Stimulated activated CD4-positive, alpha-beta T cell treated with anti-CD3 and anti-CD28 coated beads, Interleukin-2, amount 100 ng/mL, for 4 hours (primary cell): ENCODE measurements at places on chromosomes 13 and 19.

DNA sequence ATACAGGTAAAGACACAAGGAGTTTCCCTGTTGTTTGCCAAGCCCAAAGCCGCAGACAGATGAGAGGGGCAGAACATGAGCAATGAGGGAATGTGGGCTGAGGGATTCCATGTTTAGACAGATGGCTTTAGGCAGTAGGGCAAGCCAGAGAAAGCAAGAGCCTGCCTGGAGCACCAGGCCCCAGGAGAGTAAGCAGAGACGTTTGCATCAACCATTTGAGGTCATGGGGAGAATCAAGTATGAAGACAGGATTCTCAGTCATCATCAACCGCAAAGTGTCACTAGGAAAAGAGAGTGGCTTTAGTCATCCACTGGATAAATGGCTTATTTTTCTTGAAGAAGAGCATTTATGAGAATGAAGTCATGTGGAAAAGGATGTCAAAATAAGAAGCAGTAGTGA lies 184.7 kb downstream of the COG6 start:
- DNase-seq: no peak

DNA sequence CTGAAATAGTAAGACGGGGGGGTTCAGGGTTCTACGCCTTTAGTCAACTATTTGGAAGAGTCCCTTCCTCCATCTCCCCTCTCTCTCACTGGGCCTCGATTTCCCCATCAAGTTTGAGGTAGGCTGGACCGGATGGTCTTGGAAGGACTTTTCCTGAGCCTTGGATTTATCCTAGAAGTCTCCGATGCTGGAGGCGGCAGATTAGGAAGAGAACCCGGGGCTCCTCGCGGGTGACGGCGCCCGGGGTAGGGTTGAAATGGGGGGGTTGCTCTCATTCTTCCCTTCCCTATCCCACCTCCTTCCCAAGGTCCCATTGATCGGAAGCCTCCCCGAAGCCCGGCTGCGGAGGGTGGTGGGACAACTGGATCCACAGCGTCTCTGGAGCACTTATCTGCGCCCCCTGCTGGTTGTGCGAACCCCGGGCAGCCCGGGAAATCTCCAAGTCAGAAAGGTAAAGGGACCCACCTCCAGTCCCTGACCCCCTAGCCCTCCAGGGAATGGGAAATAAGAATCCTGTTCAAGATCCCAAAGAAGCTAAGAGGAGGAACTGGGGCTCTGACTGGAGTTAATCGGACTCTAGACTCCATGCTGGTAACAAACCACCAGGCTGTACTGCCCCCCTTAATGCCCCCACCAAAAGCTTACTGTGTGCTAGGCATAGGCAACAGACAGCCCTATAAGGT lies 781 bp downstream of the QPCTL start:
- DNase-seq: peak; percentile 60

GRCh38 chr13:35930665-35931631 lies 200.2 kb downstream of the DCLK1 start:
- DNase-seq: no peak

DNA sequence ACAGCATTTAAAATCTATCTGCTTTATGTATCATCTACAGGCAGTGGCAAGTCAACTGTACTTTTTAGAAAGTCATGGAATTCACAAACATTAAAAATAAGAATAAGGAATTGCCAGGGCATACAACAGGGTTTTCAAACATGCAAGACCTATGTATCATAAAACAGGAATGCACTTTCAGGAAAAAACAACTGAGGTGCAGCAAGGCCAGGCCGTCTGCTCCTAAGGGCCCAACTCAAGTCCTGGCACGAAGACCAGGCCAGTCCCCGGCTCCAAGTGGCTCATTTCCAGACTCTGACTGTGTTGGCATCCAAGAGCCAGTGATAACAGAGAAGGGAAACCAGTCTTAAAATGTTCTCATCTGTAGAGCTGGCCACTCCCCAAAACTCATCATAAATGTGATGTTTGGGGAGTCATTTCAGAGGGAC lies 7.1 kb downstream of the RFX2 start:
- no peak for DNase-seq

GRCh38 chr19:44576843-44577565 lies 36.4 kb upstream of the IGSF23 start:
- DNase-seq: no peak

DNA sequence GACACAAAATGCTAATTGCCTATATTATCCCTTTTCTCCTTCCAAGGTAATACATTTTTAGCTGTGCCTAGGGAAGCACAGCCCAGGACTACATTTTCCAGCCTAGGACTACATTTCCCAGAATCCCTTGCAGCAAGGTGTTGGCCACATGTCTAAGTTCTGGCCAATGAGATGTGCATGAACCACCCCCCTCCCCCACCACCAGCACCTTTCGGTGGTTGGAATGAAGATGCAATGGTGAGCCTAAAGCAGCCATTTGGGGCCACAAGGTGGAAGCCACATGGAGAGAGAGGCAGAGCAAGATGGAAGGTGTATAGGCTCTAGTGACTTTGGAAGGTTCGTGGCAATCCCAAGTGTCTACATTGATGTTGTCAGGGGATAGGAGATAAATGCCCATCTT lies 16.2 kb downstream of the UNC13A start:
- DNase-seq: no peak

- no peak for DNase-seq
Measured at GRCh38 chr19:42419309-42419708, 7.9 kb downstream of the LIPE start.

DNA sequence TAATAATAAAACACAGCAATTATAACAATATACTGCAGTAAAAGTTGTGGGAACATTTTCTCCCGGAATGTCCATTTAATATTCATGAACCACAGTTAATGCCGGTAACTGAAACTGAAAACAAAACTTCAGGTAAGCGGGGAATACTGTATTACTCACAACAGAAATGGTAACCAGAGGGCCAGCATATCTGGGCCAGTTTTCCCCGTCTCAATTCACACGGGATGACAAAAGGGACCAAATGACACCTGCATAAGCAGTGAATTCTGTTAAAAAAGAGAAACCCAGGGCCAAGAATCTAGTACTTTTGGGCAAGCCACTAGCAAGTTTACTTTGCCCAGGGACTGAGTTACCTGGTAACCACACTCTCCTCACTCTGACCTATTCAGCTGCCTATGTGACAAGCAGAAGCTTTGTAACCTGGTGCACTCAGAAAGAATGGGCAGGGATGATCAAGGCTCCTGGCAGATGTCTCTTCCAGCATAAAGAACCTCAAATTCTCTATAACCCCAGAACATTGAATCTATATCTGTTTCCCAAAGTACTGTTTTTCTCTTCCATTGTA lies 1171.2 kb downstream of the DIAPH3 start:
- DNase-seq: no peak

DNA sequence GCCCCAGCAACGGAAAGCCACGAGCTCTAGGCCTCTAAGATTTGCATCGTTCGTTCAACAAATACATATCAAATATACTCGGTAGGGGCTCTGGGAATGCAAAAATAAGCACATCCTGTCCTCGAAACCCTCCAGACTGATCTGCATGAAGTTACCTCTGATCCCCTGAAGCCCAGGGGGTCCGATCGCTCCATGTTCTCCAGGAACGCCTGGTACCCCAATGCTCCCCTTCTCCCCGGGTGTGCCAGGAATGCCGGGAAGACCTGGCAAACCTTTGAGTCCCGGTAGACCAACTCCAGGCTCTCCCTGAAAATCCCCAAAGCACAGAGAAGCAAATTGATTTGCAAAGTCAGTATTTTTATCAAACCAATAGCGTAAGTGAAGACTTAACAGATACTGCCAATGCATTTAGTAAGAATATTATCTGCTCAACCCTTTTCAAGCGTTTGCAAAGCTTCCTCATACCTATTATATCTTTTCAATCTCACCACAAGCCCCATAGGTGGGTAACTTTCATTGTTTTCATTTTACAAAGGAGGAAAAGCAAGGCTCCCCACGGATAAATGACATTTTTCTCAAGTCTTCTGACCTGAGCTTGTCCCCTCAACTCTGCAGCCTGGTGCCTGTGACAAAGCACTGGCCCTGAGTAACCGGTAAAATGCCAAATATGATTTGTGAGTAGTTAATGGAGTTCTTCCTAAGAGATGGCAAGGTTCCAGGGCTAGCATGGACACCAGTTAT lies 127.7 kb downstream of the COL4A1 start:
- no peak for DNase-seq

GRCh38 chr19:21856773-21857514 lies 21.0 kb upstream of the ZNF43 start:
- DNase-seq: no peak

GRCh38 chr19:51469162-51469561 lies 9.2 kb upstream of the CEACAM18 start:
- no peak for DNase-seq

DNA sequence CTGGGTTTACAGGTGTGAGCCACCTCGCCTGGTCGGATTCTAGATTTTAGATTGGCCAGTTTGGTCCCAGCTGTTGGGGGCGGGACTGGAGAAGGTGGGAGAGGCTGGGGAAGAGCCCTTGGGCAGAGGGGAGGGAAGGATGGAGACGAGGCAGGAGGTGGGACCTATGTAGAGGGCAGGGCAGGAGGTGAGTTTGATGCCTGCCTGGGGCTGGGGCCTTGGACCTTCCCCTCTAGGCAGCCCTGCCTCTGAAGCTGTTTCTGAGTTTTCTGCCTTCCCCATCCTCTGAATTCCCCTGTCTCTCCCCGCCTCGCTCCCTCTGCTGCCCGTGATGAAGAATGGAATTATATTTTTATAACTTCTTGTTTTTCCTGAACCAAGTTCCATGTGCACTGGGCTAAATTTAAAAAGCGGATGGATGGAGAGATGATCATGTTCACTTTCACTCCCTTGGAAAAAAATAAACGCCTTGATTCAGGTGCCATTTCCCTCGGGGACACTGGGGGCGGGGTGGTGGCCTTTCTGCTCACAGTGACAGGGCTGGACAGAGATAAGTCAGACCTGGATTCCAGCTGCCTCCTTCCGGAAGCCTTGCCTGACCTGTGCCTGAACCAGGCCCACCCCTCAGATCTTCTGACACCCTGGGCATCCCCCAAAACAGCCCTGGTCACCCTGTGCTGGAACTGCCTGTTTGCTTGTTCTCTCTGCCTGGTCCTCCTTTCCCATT lies 16.5 kb upstream of the TNFAIP8L1 start:
- DNase-seq: no peak

GRCh38 chr19:50531171-50531612 lies 17.5 kb upstream of the ASPDH start:
- DNase-seq: no peak

GRCh38 chr19:996051-996838 lies 4.0 kb upstream of the GRIN3B start:
- peak; percentile 45 for DNase-seq

GRCh38 chr13:94988654-94989053 lies 276.3 kb upstream of the SOX21 start:
- DNase-seq: no peak

GRCh38 chr13:32824675-32825074 lies 191.5 kb upstream of the KL start:
- DNase-seq: no peak

- no peak for DNase-seq
Measured at GRCh38 chr13:113531041-113531873, 40.7 kb upstream of the DCUN1D2 start.

- DNase-seq: no peak
Measured at GRCh38 chr19:14346279-14346678, 35.0 kb upstream of the ADGRE5 start.

GRCh38 chr13:37870895-37871550 lies 1.5 kb upstream of the TRPC4 start:
- no peak for DNase-seq

DNA sequence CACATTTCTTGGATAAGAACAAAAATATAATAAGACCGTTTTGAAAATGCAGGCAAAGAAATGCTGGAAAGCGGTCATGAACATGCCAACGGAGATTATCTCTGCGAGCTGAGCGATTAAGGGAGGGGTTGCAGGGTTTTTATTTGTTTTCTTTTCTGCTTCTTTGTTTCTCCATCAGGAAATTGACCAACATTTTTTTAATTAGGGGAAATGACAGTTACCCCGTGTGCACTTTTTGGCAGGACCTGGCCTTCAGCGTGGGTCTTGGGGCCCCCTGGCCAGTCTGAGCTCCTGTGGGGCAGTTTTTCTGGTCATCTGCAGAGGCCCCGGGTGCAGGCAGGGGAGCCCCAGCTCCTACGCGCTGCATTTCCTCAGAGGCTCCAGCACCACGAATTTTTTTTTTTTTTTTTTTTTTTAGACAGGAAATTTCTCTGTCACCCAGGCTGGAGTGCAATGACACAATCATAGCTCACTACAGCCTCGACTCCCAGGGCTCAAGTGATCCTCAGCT lies 31.3 kb upstream of the HOMER3 start:
- no peak for DNase-seq

DNA sequence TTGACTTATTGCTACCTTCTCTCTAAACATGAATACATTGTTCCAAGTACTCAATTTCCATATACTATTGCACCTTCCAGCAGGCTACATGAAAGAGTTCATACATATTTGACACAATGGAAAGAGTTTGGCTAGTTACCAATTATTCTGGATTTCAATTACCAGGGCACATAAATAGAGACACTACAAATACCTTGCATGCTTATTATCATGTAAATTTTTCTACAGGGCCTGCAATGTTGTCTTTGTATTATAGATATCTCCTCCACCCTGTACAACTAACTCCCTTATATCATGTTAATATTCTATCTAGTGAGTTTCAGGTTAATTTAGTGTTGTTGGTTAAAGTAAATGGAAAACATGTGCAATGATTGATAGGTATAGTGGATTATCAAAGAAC lies 540.7 kb upstream of the SLITRK5 start:
- DNase-seq: no peak

DNA sequence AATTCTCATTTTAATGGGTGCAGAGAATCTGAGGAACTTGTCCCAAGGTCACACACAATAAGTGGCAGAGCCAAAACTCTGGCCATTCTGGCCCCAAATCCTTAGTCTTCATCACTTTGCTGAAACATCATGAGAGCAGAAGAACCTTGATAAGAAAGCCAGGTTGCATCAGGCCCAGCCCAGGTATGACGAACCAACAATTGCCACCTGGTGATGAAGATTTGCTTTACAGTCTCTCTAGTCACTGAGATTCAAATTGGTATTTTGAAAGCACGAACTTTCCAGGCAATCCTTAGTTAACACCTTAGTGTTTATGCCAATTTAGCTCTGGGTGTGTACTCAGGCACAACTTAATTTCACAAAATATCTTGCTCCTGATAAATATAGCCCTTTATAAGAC lies 502.7 kb upstream of the HTR2A start:
- no peak for DNase-seq

DNA sequence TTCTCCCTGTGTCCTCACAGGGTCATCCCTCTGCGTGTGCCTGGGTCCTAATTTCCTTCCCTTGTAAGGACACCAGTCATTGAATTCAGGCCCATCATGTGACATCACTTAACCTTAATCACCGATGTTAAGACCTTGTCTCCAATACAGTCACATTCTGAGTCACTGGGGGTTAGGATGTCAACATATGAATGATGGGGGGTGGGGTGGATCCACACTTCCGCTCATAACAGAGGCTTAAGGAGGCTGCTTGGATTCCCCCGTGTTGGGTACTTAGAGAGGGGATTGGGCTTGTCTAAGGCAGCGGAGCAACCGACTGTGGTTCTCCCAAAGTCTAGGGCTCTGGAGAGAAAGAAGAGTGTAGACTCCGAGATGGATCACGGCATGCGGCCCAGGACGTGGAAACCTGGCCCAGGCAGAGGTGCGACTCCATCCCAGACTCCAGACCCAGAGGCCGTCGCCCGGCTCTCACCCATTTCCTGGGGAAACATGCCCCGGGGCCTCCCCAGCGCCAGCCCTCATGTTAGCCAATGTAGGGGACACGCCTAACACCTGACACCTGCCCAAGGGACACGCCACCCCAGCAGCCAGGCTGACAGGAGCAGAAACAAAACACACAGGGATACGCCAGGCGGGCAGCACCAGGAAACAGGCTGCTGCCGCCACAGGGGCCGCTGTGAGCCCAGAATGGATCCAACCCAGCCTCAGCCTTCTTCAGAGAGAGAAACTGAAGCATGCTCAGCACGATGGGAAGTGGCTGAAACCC lies 17.1 kb upstream of the IGLON5 start:
- DNase-seq: no peak
